ENCODE measurements at places on chromosomes 2 and 18.

GRCh38 chr2:219911541-219911940 lies 284.1 kb downstream of the SLC4A3 start:
- no peak for DNase-seq

- no peak for DNase-seq
These were observed 154.0 kb downstream of the SATB2 start for GRCh38 chr2:199303728-199304177.

GRCh38 chr2:219308142-219309101 lies 779 bp downstream of the PTPRN start:
- peak; percentile 43 for DNase-seq

GRCh38 chr2:229301237-229301636 lies 30.1 kb upstream of the PID1 start:
- DNase-seq: no peak

GRCh38 chr2:109065391-109065734 lies 63.6 kb upstream of the SH3RF3 start:
- DNase-seq: no peak

GRCh38 chr2:198628596-198628995 lies 824.2 kb downstream of the PLCL1 start:
- no peak for DNase-seq

DNA sequence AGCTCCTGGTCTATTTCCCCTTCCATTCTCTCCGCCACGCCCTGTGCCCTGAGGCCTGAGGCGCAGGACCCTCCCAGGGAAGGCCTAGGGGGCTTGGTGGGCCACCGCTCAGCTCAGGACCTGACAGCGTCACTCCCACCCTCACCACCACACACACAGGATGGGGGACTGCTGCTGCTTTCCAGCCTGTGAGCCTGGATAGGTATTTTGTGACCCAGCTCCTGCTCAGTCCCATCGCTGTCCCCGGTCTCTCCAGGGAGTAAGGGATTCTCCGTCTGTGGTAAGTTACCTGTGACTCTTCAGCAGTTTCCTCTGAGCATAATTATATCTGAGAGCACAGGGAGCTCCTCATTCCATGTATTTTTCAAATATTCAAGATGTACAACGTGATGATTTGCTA lies 16.3 kb downstream of the FAM228A start:
- no peak for DNase-seq

DNA sequence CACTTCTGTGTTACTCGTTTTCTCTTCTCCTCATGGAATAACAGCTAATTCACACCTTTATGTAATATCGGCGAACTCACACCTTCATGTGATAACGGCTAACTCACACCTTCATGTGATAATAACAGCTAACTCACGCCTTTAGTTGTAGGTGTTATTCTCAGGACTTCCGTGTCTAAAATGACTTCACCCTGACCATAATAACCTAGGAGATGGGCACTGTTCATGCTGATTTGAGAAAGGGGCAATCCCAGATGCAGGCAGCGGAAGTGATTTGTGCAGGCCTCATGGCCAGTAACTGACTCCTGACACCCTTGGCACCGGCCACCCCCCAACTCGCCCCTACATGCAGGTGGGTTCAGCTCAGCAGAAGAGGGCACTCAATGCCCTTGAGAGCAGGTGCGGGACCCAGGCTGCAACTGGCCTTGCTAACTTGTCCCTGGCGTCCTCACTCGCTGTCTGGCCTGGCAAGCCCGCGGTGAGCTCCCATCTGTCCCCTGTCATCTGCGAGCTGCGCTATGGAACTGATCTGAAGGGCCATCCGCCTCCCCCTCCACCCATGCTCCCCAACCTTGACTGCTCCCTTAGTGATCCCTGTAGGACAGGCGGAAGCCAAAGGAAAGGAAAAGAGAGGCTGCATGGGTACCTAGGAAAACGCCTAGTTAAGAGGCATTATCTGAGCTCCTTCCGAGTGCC lies 42.6 kb upstream of the MTCL1 start:
- no peak for DNase-seq

DNA sequence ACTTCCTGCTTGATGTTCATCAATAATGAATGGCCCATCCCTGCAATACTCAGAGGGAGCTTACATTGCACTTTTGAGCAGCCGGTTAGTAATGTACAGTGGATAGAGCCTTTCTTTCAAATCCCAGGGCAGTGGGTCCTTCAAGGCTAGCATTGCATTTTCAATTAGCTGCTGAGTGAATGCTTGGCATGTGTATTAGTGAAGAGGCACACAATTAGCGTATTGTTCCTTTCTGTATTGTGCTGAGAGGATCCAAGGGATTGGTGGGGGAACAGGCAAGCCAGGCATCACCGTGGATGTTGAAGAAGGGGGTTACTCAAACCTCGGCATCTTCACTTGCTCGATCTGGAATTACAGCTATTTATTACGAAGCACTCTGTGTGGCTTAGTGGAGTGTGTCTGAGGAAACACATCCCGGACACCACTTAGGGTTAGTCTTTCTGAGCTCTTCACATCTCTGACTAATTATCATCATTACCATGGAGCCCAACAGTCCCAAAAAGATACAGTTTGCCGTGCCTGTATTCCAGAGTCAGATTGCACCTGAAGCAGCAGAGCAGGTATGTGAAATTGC lies at the start of gene PPP1R1C:
PPP1R1C (plus strand) TSS at position 222 of the 574 bp plus-strand sequence; CDS start at position 480, 258 bp downstream.
- DNase-seq: no peak

- no peak for DNase-seq
These were observed 341.6 kb upstream of the CDH7 start for GRCh38 chr18:65409261-65409660.

- DNase-seq: no peak
These were observed 663.9 kb upstream of the CHAC2 start for GRCh38 chr2:53103679-53104078.

GRCh38 chr18:22286585-22286984 lies 117.2 kb downstream of the GATA6 start:
- no peak for DNase-seq

DNA sequence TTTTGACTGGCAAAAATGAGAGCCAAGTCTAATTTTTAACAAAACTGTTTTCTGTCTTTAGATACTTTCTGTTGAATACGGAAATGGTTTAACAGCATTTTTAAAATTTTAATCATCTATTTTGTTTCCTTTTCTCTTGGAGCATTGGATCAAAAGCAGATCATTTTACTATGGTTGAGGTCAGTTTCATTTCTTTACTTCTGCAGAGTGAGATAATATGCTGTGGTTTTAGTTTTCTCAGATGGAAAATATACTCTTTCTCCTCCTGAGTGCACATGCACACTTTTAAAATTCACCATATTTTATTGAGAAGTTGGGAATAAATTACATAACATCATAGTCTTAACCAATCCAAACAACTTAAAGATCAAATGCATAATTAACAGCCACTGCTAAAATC lies 283.3 kb downstream of the SLC8A1 start:
- no peak for DNase-seq

DNA sequence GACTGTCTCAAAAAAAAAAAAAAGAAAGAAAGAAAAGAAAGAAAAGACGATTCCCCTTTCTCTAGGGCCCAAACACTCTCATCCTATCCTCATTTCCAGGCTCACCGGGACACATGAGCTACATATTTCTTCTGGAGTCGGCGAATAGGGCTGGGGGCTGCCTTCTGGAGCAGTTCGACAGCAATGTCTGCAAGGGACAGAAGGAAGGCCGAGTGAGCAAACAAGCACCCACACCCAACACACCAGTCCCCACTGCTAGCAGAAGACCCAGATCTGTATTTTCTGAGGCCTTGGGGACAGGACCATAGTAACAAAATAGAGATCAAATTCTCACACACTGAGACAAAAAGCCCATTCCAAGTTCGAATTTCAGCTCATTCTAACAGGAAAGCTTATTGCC lies 1.2 kb downstream of the CNPPD1 start:
- DNase-seq: no peak

DNA sequence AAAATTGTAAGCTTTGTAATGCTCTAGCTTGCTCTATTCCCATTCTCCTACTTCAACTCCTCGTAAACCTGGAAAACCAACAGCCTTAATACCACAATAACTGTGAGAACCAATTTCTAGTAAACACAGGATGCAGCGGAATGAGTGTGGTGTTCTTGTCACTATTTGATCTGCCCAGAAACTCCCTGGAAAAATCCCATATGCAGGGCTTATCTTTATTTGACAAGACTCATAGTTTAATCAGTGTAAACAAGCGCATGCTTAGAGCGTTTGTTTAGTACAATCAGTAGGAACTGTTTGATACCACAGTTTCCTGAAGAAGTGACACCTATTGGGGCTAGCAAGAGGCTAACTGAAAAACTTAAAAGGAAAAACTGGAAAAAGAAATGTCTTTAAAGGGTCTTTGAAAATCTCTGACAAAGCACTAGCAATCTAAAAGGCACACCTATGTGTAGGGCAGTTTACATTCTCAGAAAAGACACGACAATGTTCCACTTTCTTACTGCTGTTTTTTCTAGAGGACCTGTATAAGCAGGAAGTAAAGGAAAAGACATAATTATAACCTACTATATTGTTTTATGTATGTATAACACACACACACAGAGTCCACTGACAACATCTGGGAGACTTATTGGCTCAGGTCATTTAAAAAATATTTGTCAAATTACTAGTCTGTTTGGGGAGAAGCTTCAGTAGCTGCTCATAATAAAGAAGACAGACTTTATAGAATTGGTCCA lies 241.4 kb upstream of the KLHL14 start:
- no peak for DNase-seq

DNA sequence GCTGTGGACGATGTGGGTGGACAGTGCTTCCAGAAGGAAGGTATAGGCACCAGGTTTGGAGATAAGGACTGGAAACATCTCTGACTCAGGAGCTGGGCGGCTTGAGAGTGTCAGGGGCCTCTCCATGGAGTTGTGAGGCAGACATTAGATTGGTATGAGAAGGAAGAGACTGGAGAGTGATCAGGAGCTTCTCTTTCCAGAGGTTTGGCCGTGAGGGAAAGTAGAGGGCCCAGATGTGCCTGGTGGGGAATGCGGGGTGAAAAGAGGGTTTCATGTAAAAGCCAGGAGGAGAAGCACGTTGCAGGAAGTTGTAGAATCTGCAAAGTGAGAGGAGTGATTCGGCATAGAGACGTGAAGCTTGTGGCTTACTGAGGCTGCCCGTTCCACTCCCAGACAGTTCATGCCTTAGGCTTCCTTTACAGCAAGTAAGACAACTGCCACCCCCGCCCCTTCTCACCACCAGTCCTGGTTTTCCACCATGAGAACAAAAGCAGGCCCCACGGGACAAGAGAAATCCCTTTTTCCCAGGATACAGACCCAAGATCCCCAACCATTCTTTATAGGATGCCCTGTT lies 166.3 kb upstream of the HDAC4 start:
- no peak for DNase-seq

- DNase-seq: no peak
These were observed 87.9 kb downstream of the WDPCP start for GRCh38 chr2:63500398-63500797.

- DNase-seq: no peak
These were observed 84.4 kb downstream of the THNSL2 start for GRCh38 chr2:88254437-88255091.

- no peak for DNase-seq
These were observed 103.5 kb downstream of the ANKRD44 start for GRCh38 chr2:197207106-197207505.

- DNase-seq: no peak
These were observed 701.1 kb upstream of the ZEB2 start for GRCh38 chr2:145221032-145221431.

GRCh38 chr2:75616933-75617332 lies 29.6 kb upstream of the MRPL19 start:
- DNase-seq: no peak

DNA sequence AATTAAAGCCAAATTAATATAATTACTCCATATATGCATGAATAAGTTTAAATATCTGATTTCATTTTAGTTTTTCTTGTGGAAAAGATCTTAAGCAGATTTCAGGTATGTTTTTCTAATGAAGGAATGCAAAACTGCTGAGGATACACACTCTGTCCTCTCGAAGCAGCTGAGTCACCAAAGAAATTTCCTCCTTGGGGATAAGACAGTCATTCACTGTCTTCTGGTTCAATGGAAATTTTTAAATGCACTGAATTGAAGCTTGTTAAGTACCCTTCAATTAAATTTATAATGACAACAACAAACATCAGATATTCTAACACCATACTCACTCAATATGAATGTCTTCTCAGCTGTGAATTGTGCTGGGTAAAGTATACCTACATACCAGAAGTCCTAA lies 101.5 kb upstream of the DNER start:
- no peak for DNase-seq

GRCh38 chr18:55384551-55385275 lies 203.3 kb downstream of the TCF4 start:
- no peak for DNase-seq

- DNase-seq: no peak
These were observed 30.1 kb downstream of the IGFBP5 start for GRCh38 chr2:216665242-216665641.

- DNase-seq: no peak
These were observed 26.8 kb downstream of the SH3BP4 start for GRCh38 chr2:234978466-234979203.

DNA sequence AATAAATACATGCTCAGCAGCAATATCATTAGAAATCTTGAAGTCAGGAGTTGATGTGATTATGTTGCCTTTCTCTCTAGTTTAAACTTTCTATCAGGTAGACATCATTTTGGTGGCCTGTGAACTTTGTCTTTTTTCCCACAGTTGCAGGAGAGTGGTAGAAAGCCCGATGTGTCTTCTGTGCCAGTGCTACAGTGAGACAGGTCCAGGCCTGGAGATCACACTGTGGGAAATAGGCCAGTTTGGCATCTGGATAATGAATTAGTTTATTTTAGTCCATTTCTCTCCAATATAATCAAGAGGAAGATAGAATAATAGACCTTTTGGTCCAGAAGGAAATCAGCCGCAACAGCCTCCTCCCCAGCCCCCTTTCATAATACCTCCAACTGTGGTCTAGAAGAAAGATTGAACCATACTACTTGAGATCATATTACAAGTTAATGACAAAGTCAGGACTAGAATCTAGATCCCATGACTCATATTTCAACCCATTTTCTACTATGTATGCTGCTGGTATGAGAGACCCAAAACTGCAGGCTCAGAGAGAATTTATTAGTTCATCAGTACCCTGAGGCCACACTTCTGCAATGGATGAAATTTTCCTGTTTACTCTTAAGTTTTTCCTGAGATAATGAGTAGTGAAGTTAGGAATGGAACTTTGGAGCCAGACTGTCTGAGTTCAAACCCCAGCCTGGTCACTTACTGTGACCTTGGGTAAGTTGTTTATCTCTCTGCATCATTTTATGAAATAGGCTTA lies 20.6 kb downstream of the KCMF1 start:
- no peak for DNase-seq

DNA sequence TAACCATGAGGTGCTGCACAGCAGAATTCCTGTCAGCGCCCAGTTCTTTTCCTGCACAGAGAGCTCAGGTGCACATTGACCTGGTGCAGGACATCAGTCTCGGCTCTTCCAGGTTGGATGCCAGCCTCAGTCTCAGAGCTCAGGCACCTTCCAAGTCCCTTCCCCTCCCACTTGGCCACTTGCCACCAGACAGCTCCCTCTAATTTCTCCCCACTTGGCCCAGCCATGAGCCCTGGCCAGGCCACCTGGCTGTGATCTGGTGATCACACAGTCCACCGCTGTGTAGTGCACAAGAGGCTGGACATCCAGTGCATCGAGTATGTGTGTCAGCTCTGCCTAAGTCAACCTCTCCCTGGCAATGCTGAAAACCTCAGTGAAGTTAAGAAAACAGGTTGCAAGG lies 336.6 kb upstream of the MYT1L start:
- DNase-seq: no peak

All from activated T-cell treated with anti-CD3 and anti-CD28 coated beads for 4 hours (primary cell).